Activated naive CD8-positive, alpha-beta T cell treated with anti-CD3 and anti-CD28 coated beads, Interleukin-2, amount 10 ng/mL, durations not matched to agents 7 days and 5 days (primary cell): ENCODE measurements at places on chromosomes 11 and 22. TPM values are rescaled to one million over a fixed set of nuclear protein-coding genes. Genes with fewer than 3 reads are reported as not detected.

DNA sequence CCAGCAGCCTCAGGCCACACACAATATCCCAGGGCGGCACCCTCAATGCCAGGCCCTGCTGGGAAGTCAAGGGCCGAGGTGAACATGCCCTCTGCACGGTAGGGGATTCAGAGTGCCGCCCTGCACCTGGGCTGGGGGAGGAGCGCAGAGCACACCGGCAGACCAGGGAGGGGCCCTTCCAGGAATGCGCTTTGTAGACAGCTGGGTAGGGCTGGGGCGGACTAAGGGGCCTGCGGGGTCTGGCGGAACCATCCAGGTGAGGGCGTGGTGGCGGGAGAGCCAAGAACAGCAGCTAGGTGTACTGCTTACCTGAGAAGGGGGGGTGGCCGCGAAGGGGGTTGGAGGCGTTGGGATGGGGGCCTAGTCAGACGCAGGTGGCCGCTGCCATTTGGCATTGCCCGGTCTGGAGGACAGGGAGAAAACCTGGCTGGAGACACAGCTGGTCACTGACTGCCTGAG is 26.0 kb downstream of the DUSP8 start:
- peaks cover 38% of the 10 kb centered on the region for H3K27me3 ChIP-seq
- no peak for DNase-seq
- H3K4me1 ChIP-seq: no peaks in the 10 kb centered on the region
- no peaks in the 10 kb centered on the region for H3K36me3 ChIP-seq
- no peak overlapping the region for H3K4me3 ChIP-seq
- no peak overlapping the region for H3K27ac ChIP-seq

DNA sequence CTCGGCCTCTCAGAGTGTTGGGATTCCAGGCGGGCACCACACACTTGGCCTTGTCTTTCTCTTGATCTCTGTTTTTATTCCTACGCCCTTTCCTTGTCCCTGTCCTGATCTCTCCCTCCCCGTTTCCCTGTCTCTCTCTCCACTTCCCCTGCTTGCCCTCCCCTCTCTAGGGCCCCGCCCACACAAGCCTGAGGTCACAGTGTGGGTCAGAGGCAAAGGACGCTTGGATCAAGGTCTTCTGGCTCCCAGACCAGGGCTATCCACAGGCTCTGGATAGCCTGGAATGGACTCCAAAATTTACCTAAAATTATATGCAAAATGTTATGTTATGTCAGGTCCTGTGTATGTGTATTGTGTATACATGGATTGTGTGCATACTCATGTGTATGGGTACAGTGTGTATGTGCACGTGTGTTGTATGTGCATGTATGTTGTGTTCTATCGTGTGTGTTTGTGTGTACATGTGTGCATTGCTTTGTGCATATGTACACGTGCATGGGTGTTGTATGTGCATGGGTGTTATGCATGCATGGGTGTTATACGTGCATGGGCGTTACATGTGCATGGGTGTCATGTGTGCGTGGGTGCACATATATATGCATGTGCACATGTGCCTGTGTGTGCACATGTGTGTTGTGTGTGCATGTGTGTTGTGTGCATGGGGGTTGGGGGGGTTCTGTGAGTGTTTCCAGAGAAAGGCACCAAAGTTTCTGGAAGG is 38.3 kb downstream of the TP53I11 start:
- no peak for DNase-seq
- no peak overlapping the region for H3K4me3 ChIP-seq
- no peak overlapping the region for H3K27ac ChIP-seq
- H3K36me3 ChIP-seq: no peaks in the 10 kb centered on the region
- no peaks in the 10 kb centered on the region for H3K27me3 ChIP-seq

DNA sequence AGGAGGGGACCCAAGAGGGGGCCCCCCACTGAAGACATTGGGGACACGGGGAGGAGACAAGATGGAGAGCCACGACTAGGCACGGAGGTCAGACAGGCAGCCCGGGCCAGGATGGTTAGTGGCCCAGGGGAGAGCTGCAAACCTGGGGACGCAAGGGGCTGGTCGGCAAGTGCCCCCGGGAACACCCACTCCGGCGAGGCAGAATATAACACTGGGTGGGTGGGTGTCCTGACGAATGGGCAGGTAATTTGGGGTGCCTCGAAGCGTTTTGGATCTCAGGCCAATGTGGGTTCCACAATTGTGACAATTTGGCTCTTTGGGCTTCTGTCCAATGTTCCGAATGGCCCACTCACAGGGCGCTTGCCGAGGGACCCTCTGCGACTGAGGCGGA is 9.9 kb downstream of the IGF2 start:
- H3K36me3 ChIP-seq: no peaks in the 10 kb centered on the region
- H3K4me3 ChIP-seq: no peak overlapping the region
- peak; percentile 17 for DNase-seq
- peaks cover 22% of the 10 kb centered on the region for H3K27me3 ChIP-seq
- no peak overlapping the region for H3K27ac ChIP-seq
- H3K4me1 ChIP-seq: no peaks in the 10 kb centered on the region

DNA sequence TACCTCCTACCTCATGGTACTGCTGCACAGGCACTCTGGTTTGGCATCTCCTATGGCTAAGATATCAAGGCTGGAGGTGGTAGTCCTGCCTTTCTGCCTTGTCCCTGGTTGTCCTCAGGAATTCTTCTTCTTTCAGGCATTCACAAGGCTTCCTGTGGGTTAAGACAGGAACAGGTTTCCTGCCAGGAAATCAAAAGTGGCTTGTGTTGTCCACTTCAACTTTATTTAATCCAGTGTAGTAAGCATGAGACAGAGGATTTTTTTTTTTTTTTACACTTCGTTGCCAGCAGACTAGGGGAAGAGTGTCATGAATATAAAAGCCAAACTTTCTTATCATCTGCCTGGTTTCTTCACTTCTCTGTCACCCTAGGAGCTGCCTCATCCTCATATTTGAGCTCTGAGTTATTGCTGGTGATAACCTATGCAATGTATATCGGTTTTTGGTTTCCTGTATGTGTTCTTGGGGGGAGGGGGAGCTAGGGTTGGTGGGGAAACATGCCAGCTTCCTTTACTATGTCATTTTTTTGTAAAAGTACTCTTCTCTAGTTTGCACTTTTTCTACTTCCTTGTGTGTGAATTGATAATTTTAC is 50.2 kb downstream of the XKR3 start:
- DNase-seq: no peak
- H3K27ac ChIP-seq: peak overlapping the region; percentile 34
- H3K36me3 ChIP-seq: no peaks in the 10 kb centered on the region
- peaks cover 6% of the 10 kb centered on the region for H3K27me3 ChIP-seq
- H3K4me1 ChIP-seq: peaks cover 11% of the 10 kb centered on the region
- H3K4me3 ChIP-seq: peak overlapping the region; percentile 23

GRCh38 chr22:24542641-24543040 is 12.3 kb downstream of the GUCD1 start:
- no peaks in the 10 kb centered on the region for H3K4me1 ChIP-seq
- H3K27ac ChIP-seq: no peak overlapping the region
- peaks cover 19% of the 10 kb centered on the region for H3K36me3 ChIP-seq
- no peaks in the 10 kb centered on the region for H3K27me3 ChIP-seq
- DNase-seq: no peak
- no peak overlapping the region for H3K4me3 ChIP-seq

DNA sequence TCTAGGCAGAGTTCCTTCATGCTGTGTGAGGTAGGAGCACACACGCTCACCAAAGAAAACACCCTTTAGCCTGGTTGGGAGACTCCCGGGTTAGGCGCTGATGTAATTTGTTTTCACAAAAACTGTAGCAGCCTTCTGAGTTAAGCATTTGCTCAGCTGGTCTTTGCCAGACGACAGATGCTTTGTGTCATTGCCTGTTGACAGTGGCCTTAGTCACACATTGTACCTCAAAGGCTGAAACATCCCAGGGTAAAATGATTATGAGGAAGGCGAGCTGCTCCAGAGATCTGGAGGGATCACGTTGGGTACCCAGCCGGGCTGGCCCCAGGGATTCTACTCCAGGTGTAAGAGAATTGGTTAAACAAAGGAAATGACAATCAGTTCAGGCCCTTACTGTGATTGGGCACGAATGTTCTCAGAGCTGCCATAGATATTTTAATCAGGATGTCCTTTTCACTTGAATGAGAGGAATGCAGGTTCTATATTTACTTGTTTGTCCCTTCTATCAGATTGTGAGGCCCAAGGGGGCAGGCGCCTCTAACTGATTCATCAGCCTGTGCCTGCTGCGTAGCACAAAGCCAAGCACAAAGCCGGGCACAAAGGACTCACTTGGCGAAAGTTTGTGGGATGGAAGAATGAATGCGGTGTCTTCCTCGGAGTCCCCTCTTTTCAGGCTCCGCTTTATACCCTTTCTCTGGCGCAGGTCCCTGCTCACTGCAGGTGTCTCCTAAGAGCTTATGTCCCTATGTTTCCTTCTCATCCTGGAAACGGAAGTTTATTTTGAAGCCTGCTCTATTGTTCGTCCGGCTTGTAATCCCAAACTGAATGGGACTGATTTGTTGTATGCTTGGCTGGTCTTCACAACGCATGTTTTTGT is 47.1 kb downstream of the ADM start:
- peaks cover 23% of the 10 kb centered on the region for H3K27me3 ChIP-seq
- no peak for DNase-seq
- H3K4me3 ChIP-seq: no peak overlapping the region
- H3K27ac ChIP-seq: no peak overlapping the region
- H3K4me1 ChIP-seq: no peaks in the 10 kb centered on the region

MPZL3 gene
- 29.8 TPM for total RNA-seq

PTPRJ gene
- total RNA-seq: 51.5 TPM
